NCI-H1417 (cell line): ENCODE measurements at places on chromosomes 2 and 18.

GRCh38 chr2:203936535-203936934, at the start of gene ICOS:
Gene ICOS, plus strand, starts transcription at chr2:203936763. Its CDS starts 52 bp downstream, at chr2:203936815.
- no peak for DNase-seq

DNA sequence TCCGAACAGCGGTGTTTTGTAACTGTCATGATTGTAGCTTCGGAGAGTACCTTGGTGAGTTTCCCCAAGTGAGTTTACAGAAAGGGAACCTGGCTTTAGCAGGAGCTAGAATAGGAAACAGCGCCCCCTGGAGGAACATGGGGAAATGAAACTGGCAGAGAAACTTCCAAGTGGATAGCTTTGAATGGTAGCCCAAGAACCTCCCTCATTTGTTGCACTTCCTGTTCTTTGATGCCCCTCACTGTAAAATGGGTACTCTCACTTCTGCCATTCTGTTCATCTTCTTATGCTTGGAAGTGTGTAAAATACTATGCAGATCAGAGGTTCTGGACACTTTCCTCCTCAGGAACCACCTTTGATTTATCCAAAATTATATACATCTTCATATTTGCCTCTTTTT, 36.2 kb downstream of the CHST10 start:
- peak; percentile 77 for DNase-seq

DNA sequence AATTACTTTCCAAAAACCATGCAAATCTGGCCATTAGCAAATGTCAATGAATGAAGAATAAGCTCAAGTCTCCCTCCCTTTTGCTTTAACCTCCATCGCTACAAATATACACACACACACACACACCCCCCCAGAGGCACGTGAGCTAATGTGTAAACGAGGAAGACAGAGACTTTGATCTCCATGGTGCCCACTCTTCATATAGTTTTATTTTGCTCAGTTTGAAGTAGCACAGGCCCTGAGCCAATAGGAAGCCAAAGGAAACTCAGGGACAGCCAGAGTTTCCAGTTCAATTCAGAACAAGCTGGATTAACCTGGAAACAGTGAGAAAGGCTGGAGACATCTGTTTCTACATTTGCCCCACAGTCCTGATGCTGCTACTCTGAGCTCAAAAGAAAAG, 248.4 kb upstream of the MEIS1 start:
- no peak for DNase-seq

DNA sequence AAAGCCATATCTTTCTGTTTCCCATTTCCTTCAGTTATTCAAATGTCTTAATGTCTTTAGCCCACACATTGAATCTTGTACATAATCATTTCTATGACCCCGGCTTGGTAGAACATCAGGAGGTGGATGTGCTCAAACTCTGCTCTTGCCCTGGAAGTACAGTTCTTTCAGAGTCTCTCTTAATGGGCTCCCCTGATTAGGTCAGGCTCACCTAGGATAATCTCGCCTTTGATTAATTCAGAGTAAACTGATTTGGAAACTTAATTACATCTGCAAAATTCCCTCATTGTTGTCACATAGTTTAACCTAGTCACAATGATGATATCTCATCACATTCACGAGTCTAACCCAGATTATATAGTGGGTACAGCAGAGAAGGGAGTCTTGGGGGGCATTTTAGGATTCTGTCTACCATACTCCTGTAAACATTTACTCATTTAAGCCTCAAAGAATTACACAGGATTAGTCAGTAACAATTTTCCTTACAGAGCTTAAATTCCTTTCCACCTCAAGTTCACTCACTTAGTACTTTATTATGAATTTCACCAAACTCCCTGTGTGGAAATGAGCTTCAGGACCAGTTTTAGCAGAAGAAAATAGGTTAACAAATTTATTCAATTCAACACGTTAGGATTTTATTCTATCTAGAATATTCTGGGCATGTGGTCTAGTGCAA, 135.5 kb downstream of the FHOD3 start:
- no peak for DNase-seq

- no peak for DNase-seq
Observed at GRCh38 chr2:66840321-66841002, 405.5 kb downstream of the MEIS1 start.

DNA sequence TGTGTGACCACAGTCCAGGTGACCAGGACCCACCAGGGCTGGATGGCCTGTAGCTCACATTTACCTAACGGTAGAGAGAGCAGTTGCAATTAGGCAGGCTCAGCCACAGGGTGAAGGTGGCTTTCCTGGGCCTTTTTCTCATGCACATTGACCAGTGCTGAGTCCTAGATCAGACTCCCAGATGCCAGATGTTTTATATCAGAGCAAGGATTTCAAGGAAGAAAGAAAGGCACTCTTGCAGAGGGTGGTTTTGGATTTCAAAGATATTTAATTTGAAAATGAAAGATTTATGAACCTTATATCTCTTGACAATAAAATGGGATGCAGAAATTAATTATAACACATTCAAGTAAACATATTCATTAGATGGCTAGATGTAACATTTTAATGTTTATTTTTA, 694.2 kb upstream of the GYPC start:
- no peak for DNase-seq

DNA sequence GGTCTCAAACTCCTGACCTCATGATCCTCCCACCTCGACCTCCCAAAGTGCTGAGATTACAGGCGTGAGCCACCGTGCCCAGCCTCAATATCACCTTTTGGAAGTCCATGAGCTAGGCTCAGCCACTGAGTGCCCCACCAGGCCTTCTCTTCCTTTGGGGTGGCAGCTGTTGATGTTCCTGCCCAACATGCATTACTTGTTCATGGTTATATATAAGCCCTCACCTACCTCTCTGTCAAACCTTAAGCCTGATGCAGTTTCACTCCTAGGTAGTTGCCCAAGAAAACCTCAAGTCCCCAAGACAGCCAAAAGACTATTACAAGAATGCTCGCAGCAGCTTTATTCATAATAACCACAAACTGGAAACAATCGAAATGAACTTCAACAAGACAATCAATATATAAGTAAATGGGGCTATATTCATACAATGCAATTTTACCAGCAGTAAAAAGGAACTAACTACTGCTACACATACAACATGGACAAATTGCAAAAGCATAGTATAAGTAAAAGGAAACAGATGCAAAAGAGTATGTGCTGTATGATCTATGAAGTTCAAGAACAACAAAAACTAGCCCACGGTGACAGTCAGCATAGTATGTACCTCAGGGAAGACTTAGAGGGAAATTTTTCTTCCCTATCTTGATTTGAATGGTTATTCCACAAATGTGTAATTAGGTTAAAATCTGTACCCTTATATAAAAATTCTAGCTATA, 59.6 kb upstream of the REL start:
- no peak for DNase-seq
